NCI-H1105 treated with DMSO at 0.1 percent for 48 hours (cell line): ENCODE measurements at places on chromosomes 11 and 22.
A peak's percentile ranks its signal among the peaks of the same experiment; 100 is the strongest.

DNA sequence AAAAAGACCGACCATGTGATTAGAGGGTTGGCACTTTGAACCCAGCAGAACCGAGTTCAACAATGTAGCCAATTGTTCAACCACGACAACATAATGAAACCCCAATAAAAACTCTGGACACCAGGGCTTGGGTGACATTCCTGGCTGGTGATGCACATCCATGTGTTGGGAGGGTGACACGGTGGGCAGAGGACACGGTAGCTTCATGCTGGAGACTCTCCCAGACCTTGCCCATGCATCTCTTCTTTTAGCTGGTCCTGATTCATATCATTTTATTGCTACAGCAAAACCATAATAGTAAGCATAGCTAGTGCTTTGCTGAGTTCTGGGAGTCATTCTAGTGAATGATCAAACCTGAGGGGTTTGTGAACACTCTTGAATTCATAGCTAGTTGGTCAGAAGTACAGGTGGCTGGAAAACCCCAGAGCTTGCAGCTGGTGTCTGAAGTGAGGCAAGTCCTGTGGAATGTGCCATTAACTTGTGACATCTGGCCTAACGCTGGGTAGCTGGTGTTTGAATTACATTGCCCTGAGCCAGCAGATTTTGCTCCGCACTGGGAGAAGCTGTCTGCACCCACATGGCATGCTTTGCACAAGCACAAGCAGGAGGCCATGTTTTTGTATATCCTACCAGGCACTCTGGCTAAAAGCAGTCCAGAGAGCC lies 14.0 kb downstream of the RPUSD4 start:
- DNase-seq, result no peak

DNA sequence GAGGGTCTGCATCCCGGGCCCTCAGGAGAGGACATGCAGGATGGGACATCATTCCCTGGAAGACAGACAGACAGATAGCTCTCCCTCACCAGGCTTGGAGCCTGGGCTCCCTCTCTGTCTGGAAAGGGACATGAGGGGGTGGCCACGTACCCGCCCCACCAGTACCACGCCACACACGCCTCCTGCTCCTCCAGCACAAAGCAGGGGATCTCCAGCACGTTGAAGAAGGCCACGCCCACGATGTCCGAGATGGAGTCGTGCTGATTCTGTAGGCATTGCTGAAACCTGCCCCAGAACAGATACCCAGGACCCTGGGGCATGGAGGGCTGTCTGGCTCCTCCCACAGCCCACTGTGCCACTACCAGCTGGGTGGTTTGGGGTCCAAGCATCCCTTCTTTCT lies 2.2 kb downstream of the PLA2G3 start:
- no peak for DNase-seq

GRCh38 chr11:95566211-95566610 lies 223.4 kb downstream of the FAM76B start:
- no peak for DNase-seq

DNA sequence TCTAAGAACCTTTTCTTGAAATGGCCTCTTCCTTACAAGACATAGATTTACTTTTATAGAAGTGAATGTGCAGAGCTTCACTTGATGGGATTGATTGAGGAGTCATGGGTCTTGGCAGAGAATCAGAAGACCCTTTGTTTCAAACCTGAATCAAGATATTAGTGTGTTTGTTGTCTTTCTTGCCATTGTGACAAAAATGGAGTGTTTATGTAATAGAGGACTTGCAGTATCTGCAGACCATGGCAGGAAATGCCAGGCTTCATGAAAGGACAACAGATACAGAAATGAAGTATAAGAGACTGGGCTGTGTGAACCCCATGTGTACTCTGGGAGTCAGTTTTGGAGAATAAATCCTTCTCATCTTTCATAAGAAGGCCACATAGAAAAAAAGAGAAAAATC lies 72.9 kb upstream of the HORMAD2 start:
- DNase-seq, result no peak

DNA sequence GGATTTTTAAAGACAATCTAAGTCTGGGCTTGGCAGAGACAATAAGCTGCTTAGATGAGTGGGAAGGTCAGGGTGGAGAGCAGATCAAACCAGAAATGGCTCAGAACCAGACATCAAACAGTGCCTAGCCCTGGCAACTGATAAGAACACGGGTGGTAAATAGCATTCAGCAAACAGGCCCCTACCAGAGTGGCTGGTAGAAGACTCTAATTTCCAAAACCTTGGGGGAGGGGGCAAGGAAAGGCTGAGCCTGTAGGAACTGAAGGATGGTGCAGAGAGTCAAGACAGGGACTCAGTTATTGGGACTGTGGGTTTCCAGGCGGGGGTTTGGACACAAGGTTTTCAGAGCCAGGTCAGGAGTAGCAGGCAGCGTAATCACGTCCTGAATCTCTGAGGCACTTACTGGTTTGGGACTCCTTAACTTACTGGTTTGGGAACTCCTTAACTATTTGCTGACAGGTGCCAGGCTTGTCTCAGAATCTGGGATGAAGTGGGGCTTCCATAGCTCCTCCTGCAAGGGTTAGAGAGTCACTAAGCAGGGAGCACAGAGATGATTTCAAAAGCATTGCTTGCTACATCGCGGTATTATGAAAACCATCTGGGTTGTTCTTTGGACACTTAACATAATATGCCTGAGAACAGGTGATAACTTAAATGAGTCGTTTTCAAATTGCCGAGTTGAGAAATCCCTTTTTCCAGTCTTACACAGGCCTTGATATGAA lies 5.7 kb upstream of the ABTB2 start:
- no peak for DNase-seq

DNA sequence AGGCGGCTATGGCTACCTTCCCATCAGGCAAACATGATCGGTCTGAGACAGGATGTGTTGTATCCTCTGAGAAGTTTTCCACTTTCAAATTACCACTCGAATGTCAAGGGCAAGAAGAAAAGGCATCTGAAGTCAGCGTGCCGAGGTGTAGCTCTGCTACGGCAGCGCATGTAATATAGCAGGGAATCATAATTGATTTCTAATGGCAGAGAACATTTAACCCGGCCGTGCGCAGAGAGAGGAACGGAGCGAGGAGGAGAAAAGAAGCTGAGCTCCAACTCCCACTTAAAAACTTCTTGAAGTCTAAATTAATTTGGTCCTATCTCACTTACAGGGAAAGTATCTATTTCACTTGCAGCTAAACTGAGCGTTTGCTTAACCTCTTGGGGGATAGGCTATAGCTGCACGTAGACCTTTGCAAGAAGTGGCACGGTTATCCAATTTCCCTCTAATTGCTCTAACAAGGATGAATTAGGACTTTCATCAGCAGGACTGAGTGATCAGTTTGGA lies 137.3 kb upstream of the KIRREL3 start:
- DNase-seq, result no peak

- DNase-seq, result no peak
Measured at GRCh38 chr11:132095230-132096131, 725.1 kb downstream of the NTM start.

DNA sequence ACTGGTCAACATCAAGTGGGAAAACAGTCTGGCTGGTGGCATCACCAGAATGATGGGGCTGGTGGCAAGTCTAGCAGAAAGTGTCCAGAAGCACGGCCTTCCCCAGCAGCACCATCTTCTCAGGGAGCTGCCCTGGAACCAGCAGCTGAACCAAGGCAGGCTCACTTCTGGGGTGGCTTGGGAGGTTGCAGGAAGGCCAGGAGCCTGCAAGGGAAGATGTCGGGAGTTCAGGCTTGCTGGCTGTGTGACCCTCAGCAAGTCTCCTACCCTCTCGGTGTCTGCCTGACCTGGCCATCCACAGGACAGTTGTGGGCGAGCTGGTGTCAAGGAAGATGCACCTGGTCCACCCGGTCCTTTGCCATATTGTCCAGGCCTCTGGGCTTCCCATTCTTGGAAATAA lies 2.3 kb upstream of the PNPLA5 start:
- DNase-seq, result no peak

- no peak for DNase-seq
Measured at GRCh38 chr22:30314915-30315314, 11.8 kb downstream of the TBC1D10A start.

- DNase-seq, result no peak
Measured at GRCh38 chr11:45889555-45889954, 4.1 kb downstream of the MAPK8IP1 start.

DNA sequence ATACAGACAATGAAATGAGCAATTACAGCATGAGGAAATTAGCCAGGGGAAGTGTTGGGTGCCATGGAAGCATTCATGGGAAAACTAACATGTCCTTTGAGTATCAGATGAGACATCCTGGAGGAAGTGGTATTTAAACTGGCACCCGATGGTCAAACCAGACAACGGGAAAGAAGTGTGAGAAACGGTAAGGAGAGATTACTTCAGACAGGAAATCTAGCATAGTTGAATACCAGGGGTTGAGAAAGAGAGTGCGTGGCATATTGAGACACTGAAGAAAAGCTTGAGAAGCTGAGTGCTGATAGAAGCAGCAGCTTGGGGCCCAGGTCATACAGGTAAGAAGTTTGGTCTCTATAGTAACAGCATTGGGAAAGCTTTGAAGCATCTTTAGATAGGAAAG lies 175.3 kb downstream of the C11orf87 start:
- no peak for DNase-seq

GRCh38 chr11:71452199-71453036 lies 585 bp upstream of the NADSYN1 start:
- DNase-seq, result peak; percentile 78

DNA sequence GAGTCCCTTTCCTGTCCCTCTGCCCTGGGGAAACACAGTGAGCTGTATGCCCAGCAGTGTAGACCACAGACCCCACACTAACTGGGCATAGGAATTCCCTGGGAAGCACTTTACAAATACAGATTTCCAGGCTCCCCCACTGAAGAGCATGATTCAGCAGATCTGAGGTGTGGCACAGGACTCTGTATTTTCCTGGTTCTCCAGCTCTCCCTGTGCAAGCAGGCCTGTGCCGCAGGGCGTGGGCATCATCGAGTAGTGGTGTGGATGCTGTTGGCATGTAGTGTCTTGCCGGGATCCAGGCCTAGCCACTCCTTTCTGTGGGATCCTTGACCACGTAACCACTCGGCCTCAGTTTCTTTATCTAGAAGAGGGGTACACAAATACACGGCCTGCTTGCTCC lies 49.9 kb downstream of the GALNT18 start:
- DNase-seq, result no peak

GRCh38 chr11:86749376-86749775 lies 51.0 kb upstream of the PRSS23 start:
- no peak for DNase-seq

DNA sequence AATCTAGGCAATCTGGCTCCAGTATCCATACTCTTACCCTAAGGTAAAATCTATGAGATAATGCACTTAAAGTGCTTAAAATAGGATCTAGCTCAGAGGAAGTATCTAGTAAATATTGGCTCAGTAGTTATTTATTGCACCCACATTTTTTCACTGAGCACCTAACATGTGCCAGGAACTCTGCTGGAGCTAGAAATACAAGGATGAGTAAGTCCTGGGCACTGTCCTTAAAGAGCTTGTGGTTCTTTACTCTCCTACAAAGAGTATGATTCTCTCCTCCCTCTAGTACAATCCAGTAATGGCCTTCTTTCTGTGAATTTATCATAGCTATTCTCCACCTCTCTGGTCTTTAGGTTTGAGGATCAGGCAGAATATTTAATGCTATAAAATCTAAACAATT lies 59.2 kb downstream of the DEUP1 start:
- DNase-seq, result no peak

GRCh38 chr11:2724653-2725367 lies 25.0 kb upstream of the KCNQ1OT1 start:
- no peak for DNase-seq

GRCh38 chr11:27928809-27929208 lies 179.1 kb downstream of the KIF18A start:
- no peak for DNase-seq

DNA sequence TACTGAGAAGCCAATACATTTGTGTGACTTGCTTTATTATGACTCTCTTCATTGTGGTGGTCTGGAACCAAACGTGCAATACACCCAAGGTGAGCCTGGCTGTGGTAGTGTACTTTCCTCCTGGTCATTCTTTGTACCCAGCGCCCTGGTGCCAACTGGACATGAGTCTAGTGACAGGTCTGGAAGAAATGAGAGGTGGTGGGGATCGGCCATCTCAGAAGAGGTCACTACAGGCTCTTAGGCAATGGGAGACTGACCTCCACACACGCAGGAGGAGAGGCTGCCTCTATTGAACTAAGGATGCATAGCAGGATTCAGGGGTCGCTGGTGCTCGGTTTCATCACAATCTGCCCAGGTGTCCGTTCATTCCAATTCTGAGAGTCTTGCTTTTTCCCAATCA lies 56.4 kb upstream of the RTL6 start:
- DNase-seq, result no peak

DNA sequence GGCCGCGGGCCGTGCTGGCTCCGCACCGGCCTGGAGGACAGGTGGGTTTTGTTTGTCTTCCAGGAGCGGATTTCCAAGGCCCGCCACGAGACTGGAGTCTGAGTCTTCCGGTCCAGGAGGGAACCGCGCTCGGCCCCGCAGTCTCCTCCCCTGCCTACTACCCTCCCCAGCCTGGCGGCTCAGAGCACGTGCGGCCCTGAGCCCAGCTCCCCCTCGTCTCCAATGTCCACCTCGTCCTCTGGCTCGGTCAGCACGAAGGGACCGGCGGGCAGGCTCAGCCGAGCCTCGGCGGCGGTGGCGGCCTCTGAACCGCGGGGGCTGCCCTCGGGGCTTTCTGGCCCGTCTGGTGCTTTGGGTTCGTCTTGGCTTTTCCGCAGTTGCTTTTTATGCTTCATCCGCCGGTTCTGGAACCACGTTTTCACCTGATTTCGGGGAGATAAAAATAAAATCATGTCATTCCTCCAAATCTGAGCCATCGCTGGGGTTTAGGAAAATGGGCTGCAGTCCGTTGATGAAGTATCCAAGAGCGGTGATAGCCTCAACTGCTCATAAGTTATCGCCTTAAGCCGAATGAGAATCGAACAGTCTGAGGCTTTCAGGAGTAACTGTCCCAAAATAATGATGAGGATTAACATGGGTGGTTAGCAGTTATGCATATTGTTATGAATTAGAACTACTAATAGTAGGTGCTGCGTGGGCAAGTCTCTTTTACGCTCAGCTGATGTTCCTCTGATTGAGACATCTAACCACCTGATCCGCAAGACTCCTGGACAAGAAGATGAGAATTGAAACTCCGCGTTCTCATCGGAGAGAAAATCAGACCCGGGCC lies 4.0 kb downstream of the BSX start:
- no peak for DNase-seq

DNA sequence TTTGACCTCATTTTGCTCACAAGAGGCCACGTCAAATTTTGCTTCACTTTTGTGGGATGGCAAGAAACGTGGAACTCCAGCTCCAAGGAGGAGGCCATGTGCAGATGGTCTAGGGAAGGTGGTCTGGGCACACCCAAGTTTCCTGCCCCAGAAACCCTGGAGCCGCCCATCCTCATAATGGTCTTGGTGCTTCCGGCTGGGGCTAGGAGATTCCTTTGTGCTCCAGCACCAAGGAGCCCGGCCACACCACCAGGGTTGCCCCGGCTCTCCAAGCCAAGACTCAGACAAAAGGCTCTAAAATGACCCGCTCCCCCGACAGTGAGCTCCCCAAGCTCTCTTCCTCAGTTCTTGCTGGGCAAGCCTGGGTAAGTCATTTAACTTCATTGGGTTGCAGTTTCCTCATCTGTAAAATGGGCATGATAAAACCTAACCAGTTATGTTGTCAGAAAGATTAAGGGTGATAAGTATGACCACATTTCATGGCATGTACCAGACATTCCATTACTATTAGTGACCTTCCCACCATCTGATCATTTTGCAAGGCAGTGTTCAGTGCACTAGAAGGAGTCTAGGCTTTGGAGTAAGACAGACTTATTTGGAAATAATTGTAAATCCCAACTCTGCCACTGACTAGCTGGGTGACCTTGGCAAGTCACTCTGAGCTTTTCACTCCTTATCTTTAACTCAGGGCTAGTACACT lies 23.3 kb downstream of the DKK3 start:
- no peak for DNase-seq

GRCh38 chr11:78586452-78587046 lies 11.9 kb upstream of the NARS2 start:
- DNase-seq, result no peak
